ENCODE measurements at places on chromosomes 3 and 15.
A peak's percentile ranks its signal among the peaks of the same experiment; 100 is the strongest.

DNA sequence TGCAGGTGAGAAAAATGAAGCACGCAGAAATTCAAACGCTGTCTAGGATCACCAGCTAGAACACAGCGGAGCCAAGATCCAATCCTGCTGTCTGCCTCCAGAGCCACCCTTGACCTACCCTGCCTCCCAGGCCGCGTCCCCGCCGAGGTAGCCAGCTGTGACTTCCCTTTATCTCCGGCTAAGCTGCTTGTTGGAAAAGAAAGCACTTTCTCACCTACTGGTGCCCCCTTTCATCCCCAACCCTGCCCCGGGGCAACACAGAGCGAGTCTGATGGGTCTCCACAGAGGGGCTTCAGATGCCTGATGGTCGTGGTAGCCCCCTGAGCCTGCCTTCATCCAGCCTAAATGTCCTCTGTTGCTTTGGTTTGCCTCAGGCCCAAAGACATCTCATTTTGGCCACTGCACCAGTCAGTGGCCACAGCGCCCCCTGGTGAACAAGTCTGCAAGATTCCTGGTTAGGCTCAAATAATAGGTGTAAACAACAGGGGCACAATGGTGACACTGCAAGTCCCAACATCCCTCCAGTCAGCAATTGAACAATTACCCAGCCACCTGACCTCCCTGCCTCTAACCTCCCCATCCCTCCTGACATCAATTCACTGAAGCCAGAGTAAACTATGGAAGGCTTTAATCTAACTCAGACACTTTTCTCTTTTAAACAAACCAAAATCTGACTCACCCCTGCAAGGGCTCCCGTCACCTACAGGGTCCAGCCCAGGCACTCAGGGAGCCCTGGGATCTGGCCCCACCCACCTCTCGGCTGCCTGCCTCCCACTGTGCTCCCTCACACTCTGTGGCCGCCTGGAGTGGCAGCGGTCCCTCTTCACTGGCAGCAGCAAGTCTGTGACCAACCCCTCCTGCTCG is 27.3 kb upstream of the BCL2L10 start:
- DNase-seq: peak; percentile 63

- DNase-seq: no peak
Measured at GRCh38 chr3:61960976-61961375, 399.6 kb downstream of the PTPRG start.

- no peak for DNase-seq
Measured at GRCh38 chr3:19711160-19711782, 222.7 kb downstream of the EFHB start.

- no peak for DNase-seq
Measured at GRCh38 chr3:73467211-73467610, 157.5 kb downstream of the PDZRN3 start.

GRCh38 chr3:138923531-138923994 is 23.4 kb downstream of the FOXL2 start:
- DNase-seq: peak; percentile 78

DNA sequence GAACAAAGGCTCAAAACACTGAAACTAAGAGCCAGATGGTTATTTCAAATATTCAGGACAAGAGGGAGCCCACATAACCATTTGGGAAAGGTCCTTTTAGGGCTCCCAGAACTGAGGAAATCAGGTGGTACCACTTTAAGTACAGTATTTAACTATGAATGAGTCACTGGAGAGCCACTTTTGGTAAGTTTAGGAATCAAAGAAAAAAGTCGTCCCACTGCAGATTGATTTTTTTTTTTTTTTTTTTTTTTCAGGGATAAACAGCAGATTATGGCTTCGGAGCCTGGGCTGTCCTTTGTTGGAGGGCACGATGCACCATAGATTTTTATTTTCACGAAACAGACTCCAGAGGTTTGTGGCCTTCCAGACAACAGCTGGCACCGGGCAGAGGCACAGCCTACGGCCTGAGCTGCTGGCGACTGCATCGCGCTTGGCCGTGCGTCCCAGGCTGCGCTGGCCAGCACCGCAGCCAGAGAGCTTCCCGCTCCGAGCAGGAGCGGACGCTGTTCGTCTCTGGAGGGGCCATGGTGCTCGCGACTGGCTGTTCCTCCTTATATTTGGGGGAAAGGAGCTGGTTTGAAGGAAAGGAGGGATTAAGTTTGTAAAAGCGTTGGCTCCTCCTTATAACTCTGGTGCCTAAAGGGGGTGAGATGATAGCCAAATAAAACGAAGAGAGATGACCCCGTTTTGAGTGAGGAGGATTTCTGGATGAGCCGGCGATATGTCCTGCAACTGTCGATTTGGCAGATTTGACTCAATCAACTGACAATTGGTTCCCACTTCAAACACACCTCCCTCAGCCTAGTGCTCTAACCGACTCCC is 152.9 kb upstream of the GOLIM4 start:
- peak; percentile 60 for DNase-seq

GRCh38 chr3:179324270-179324754 is 1.5 kb downstream of the ZNF639 start:
- DNase-seq: no peak

GRCh38 chr3:190302212-190302867 is 19.9 kb downstream of the CLDN1 start:
- no peak for DNase-seq

GRCh38 chr3:157065201-157065600 is 94.7 kb downstream of the CCNL1 start:
- DNase-seq: no peak

GRCh38 chr3:1987980-1988379 is 110.7 kb upstream of the CNTN4 start:
- no peak for DNase-seq

DNA sequence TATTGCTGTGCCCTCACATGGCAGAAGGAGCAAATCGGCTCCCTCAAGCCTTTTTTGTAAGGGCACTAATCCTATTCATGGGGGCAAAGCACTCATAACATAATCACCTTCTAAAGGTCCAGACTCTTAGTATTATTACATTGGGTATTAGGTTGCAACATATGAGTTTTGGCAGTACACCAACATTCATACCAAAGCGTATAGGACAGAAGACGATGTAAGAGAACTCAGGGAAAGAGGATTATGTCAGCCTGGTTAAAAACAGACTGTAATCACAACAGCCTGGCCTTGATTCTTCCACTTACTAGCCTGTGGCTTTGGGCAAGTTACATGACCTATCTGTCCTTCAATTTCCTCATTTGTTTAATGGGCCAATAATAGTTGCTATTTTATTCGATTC is 828.5 kb upstream of the NECTIN3 start:
- DNase-seq: no peak

GRCh38 chr3:160801386-160802118 is 45.5 kb downstream of the PPM1L start:
- peak; percentile 32 for DNase-seq

DNA sequence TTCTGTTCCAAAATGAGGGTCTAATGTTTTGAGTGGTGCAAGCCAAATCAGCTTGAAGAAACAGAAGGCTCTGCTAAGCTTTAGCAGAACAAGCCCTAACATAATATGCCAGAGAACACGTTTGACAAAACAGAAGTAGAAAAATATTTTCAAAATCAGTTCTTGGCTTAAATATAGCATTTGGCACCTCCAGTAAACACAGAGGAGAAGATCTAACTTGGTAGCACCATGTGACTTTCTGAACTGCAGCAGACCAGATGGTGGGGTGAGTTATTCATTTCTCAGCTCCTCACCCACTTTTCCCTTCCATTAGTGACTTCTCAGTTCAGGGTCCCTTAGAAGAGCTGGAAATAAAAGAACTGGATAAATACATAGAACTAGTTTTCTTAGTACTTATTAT is 395.8 kb downstream of the MAGI1 start:
- no peak for DNase-seq

DNA sequence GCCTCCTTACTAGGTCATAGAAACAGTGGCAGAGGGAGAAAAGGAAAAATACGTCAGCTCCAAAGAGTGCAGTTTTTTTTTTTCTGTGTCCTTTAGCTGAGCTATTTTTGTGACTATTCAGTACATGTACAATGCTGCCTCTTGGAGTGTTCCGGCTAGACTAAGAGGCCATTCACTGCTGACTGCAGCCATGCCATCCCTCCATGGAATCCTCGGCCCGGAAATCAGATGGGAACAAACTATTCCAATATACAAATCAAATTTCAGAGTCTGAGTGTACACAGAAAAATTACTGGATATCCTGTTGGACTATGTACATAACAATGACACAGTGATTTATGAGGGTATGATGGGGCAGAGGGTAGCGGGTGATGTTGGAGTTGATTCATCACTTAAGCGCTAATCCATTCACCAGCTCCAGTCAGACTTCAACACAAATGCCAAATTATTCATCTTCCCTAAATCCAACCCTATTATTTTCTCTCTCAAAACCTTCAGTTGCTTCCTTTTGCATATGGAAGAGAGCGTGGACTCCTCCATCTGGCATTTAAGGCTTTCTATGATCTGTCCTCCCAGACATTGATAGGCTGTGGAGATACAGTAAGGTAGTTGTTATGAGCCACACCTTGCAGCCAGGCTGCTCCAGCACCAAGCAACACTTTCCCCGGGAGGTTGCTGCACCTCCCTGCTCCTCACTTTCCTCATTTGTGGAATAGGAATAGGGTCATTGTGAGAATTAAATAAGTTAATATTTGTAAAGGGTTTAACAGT is 109.1 kb downstream of the LPP start:
- DNase-seq: no peak

GRCh38 chr3:10305331-10305902 is 12.7 kb upstream of the GHRL start:
- DNase-seq: no peak

GRCh38 chr3:46812237-46812791 is 50.9 kb downstream of the MYL3 start:
- DNase-seq: peak; percentile 82

- DNase-seq: no peak
Measured at GRCh38 chr3:62662677-62663076, 212.5 kb downstream of the CADPS start.

DNA sequence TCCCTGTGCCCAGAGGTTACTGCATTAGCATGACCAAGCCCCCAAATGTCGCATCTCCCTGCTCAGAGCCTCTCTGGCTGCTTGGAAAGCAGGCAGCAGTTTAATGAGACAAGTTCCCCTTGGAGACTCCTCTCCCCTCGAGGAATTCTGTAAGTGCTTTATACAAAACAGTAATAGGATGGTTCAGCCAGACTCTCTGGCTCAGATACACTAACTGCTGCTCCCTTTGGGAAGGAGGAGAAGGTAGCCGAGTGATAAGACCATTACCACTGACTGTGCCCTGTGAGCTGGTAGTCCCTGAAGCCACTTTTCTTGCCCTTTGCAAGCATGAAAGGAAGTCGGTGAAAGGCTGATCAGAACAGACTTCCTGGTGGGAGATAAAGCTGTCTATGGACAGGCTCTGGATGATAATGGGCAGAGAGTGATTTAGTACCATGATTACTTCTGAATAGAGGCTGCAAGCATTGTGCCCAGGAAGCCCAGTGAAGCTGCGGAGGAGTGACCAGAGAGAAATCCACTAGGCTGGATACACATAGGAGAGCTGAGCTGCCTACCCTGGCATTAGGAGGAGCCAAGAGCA is 100.8 kb downstream of the SEMA6D start:
- DNase-seq: no peak

DNA sequence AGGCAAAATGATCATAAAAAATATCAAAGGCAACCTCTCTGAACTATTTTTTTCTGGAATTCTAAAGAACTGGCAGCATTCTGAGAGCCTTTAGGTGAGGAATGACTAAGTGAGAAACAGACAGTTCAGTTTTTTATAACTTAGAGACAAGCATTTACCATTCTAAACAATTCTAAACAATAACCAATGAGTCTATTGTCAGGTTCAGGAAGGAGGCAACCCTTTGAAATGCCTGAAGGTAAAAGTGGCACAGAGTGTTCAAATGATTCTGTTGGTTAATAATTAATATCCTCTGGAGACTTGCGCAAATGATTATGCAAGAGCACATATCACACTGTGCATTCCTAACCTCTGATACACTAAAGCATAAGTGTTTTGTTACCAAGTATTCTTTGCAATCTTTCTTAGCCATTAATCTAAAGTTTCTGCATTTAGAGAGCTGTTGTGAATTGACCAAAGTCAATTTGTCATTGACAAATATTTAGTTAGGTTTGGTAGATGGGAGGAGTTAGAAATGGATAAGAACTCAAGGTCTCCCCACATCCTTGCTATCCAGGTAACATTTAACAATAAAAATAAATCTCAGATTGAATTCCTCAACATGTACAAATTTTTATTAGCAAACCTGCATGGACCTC is 9.2 kb upstream of the TGFBR2 start:
- DNase-seq: no peak

- DNase-seq: no peak
Measured at GRCh38 chr3:59056706-59057105, 6.9 kb upstream of the CFAP20DC start.

DNA sequence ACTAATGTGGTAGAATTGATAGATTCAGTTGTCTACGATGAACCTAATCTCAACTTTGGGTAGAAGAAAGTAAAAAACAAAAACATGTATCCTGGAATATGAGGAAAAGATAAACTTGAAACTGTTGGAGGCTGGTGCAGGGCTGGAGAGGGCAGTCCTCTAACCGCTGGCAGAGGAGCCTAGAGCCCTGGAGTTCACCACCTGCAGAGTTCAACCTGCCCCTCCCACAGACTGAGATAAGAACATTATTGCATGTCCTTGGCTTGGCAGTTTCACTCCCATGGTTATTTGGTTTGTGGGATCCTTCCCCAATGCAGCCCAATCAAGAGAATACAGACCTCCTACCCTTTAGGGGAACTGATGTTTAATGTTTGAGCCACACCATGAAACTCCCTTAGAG is 53.2 kb upstream of the GATM start:
- no peak for DNase-seq

- DNase-seq: no peak
Measured at GRCh38 chr3:53834429-53835095, 11.7 kb downstream of the CHDH start.

- no peak for DNase-seq
Measured at GRCh38 chr15:90838544-90838943, 29.8 kb upstream of the FURIN start.

DNA sequence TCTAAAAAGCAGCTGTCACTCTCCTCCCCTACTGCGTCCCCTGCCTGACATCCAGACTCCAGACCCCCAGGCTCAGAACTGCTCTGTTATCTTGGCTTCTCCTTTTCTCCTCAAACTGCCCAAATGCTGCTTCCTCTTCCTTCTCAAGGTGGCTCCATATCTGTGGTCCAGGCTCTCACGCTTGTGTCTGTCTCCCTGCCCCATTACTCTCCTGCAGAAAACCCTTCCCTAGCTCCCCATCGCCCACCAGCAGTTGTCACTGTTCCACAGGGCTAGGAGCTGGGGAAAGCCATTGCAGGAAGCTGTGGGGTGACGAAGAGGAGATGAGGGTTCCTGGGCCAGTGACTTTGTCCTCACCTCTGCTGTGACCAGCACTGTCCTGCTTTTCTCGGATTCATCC is 30.7 kb upstream of the CGNL1 start:
- DNase-seq: peak; percentile 42

DNA sequence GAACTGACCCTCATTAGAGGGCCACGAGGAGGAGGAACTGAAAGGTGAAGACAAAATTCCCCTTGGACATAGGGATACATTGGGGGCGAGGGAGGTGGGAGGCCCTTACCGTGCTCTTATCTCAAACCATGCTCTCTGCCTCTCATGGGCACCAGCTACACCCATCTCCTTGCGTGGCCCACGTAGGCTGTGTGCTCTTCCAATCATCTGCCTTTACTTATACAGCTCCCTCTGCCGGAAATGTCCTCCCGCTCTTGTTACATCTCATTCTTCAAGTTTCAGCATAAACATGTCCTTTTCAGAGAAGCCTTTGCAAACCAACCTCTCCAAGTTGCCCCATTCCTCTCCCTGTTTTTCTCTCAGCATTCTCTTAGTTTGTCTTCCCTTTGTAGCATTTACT is 307.8 kb upstream of the PROK2 start:
- DNase-seq: no peak

Data from right hindlimb (tissue), 1 donor.